Activated CD8-positive, alpha-beta memory T cell treated with anti-CD3 and anti-CD28 coated beads, Interleukin-2, amount 10 ng/mL, durations not matched to agents 7 days and 5 days (primary cell): ENCODE measurements at places on chromosomes 1 and 21. TPM values are rescaled to one million over a fixed set of nuclear protein-coding genes. Genes with fewer than 3 reads are reported as not detected.

SERTAD4 gene
- not detected for total RNA-seq

OLFM3 gene
- not detected for total RNA-seq

ICOSLG gene
- total RNA-seq: 1.7 TPM

FNDC10 gene
- total RNA-seq: 3.1 TPM

COL16A1 gene
- total RNA-seq: not detected

VANGL2 gene
- total RNA-seq: not detected

AMY2A gene
- not detected for total RNA-seq

URB1 gene
- total RNA-seq: 28.3 TPM

ELAPOR1 gene
- 4.5 TPM for total RNA-seq

AADACL4 gene
- not detected for total RNA-seq

PPFIA4 gene
- total RNA-seq: 17.9 TPM

RGS1 gene
- total RNA-seq: 27.1 TPM

MYOG gene
- total RNA-seq: not detected

IFI44L gene
- 443 TPM for total RNA-seq

CFHR1 gene
- total RNA-seq: not detected

FAM72B gene
- 41.1 TPM for total RNA-seq

SLC6A17 gene
- not detected for total RNA-seq

TACSTD2 gene
- not detected for total RNA-seq

DNA sequence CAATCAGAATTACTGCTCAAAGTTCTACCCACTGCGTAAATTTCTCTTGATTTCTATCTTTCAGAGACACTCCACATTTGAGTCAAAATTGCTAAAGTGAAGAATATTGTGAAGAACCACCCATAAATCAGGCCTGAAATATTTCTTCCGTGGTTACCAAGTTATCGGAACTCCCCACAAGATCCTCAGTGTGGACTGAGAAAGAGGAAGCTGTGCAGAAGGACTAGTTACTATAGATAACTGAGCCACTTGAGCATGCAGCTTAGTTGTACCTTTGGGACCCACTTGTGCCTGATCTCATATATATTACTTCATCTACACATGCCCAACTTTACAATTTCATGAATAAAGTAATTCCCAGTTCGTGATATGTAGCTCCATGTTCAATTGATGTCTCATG is 18.4 kb downstream of the RWDD3 start:
- no peak for DNase-seq

GRCh38 chr1:213089924-213090677 is 39.1 kb downstream of the RPS6KC1 start:
- no peak for DNase-seq

DNA sequence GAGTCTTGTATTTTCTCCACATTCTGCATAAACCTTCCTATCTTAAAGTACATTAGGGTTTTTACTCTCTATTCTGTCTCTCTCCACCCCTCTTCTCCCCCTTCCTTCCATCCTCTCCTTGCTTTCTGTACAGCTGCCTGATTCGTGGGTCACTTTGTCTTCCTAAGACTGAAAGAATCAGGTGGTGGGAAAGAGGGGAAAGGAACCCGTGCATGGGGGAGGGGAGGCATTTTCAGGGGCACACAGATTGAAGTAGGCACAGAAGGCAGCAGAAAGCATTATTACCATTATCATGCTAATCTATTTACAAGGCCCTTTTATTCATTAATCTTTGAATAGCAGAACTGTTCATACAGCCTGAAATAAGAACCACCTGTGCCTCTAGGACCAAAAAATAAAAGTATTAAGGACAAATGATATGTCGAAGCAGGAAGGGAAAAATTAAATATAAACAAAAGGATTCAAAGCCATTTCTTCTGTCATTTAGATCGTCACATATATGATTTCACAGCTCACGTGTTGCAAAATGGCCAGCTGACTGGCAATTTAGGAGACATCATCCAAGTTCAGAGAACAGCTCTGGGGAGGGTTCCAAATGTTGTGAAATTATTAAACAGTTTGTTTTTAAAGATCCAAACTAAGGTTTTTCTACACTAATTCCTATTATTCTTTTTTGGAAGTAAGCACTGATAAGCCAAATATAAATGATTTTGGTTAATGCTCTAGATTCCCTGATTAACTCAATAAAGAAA is 154.6 kb downstream of the PBX1 start:
- DNase-seq: no peak

DNA sequence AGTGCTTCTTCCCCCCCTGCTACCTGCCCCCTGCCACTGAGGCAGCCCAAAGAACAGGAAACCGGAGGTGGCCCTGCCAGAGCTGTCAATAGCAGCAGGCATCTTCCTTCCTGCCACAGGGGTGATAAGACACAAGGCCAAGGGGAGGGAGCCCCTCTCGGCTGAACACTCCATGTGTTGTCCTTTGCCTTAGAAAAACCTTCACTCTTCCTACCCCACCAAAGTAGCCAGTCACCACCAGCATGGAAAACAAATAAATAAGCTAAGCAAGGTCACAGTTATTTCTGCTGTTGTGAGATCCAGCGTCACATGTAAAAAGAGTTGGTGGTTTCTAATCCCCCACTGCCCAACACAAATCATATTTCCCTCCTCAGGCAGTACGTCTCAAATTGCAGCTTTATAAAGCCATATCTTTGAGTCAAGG is 104.8 kb upstream of the DPT start:
- DNase-seq: no peak

DNA sequence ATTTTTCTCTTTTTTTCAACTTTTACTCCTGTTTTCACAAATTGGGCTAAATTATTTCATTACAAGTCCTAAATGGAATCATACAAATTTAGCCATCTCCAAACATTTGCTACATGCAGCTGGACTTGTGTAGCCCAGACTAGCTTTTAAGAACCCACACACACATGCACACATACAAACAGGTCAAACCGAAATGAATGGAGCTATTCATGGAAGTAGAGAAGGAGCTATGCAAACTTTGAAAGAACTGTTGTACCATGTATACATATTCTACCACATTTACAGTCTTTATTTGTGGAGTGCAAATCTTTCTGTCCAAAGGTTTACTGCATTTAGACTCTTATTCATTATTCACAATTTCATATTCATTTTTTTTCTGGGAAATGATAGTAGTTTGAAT is 189.1 kb upstream of the RNPC3 start:
- no peak for DNase-seq

GRCh38 chr21:34590520-34590919 is 24.4 kb downstream of the RCAN1 start:
- DNase-seq: no peak

- no peak for DNase-seq
Observed at GRCh38 chr1:161215076-161215475, at the start of gene FCER1G. Gene FCER1G (plus strand): TSS chr1:161215295. CDS start chr1:161215322, 27 bp downstream.

DNA sequence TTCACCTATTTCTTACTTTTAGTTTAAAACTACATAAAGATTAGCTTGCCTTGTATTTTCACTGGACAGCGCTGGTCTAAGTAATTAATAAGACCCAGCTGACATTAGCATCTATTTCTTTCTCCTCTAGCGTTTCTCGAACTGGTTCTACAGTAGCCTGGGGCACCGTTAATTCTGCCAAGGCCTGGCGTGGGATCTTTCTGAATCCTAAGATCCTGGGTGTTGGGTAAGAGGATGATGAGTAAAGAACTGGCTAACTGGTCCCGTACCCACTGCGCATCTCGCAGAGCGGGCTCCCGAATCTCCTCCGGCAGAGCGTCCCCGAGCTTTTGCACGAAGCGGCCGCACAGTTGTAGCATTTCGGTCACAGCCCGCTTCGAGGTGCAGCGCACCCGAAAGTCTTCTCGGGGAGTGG is 309 bp downstream of the NSL1 start:
- DNase-seq: no peak

DNA sequence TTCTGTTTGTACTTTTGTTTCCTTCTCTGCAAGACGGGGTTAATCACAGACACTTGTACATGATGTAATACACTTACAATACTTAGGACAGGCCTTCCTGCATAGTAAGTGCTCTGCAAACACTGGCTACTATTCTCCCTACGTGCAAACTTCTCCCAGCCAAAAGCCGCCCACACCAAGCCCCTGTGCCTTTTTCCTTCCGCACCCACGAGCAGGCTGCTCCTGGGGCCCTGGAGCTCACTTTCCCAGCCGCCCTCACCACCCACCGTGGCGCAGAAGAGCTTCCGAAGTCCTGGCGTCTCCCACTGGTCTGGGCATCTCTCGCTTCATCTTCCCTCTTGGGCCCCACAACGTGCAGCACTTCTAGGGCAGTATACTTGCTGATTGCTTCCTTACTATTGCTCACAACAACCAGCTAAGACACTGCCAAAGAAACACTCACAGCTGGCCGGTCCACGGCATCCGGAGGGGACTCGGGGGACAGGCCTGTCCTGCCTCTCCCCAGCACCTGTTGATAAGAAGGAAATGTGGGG is 22.5 kb upstream of the GPR157 start:
- no peak for DNase-seq

- no peak for DNase-seq
Observed at GRCh38 chr1:995665-996633, 3.9 kb downstream of the HES4 start.

DNA sequence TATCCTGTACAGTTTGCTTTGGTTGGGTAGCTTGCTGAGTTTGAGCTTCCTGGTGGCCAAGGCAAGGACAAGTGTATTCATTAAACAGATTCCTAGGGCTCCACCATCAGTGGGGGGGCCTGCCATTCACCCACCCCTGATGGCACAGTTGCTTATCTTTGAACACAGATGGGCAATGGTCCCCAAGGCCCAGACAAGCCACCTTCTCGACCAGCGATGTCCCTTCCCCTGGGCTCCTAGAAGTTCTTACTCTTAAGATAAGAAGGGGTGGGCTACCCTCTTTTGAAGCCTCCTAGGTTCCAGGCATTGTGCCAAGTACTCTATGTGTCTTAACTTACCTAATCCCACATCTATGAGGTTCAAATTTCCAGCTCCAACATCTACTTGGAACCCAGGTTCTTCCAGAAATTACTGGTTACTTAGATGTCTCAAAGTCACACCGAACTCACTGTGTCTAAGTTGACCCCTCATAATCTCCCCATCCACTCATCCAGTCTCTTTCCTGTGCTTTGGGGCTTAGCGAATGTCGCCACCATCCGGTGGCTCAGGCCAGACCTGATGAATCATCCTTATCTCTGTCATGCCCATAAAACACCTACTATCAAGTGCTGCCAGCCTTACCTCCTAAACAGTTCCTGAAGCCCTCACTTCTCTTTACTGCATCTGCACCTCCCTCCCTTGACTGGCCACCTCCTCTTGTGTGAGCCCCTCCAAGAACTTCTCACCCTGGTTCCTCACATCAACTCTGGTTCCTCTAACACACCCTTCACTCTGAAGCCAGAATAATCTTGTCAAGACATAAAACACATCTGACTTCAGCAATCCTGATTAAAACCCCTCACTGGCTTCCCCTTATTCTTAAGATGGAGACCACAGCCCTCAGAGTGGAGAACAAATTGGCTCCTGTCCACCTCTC is 50.1 kb downstream of the KLHDC7A start:
- DNase-seq: peak; percentile 31

- no peak for DNase-seq
Observed at GRCh38 chr1:12692967-12693782, 22.7 kb upstream of the AADACL3 start.

DNA sequence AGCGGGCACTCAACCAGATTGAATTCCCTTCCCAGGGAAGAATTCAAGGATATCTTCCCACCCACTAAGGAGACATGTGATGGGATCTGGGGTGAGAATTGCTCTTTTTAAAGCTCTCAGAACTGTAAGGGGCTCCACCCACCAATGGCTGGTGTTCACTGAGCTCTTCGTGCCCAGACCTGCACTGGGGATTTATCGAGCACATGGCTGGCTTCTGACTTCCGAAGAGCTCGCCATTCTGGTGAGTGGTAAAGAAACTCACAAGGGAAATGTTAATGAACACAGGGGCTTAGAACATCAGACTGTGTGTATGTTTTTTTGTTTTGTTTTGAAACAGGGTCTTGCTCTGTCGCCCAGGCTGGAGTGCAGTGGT is 9.8 kb downstream of the PADI3 start:
- no peak for DNase-seq

DNA sequence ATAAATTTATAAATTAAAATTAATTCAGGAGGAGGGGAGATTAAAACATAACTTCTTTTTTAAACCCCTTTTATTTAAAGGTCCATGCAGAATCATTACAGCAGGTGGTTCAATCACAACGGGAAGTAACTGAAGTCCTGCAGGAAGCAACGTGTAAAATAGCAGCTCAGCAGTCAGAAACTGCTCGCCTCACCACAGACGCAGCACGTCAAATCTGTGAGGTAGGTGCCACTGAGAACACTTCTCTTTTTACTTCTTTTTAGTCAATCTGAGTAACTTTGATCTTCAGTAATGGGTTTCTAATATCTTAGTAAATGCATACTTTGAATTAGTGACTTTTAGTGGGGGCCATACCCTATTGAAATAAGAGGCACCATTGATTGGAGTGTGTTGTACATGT is 87.0 kb downstream of the CEP350 start:
- DNase-seq: no peak

DNA sequence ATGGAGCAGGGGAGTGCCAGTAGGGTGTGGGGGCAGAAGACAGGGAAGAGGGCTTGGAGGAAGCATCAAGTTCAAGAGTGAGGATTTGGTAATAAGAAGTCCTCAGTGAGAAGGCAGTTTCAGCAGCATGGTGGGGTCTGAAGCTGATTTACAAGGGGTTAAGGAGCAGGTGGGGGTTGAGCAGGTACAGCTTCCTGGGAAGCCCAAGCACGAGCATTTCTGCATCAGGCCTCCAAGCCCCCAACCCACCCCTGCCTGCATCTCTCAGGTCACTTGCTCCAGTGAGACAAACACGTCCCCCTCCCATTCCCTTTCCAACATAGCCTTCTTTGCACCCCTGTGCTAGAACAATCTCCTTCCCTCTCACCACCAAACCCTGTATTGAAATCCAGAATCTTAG is 574.7 kb downstream of the MATN1 start:
- no peak for DNase-seq

DNA sequence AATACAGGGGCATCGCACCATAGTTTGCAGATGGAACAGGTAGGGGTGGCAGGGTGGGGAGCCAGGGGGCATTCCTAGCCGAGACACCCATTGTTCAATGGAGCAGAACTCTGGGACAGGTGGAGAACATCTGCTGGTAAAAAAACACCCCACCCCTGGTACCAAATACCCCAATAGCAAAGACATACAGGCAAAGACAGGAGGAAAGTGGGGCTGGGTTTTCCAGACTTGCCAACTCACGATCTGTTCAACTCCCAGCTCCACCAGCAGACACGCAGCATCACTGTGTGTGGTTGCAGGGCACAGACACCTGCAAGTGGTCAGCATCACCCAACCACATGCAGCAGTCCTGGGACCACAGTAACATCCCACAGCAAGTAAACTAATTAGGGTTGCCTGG is 328 bp upstream of the KRTAP10-8 start:
- no peak for DNase-seq

GRCh38 chr1:89545264-89546038 is 20.8 kb downstream of the LRRC8B start:
- peak; percentile 47 for DNase-seq

- DNase-seq: no peak
Observed at GRCh38 chr1:35058988-35059387, 20.2 kb upstream of the ZMYM1 start.

DNA sequence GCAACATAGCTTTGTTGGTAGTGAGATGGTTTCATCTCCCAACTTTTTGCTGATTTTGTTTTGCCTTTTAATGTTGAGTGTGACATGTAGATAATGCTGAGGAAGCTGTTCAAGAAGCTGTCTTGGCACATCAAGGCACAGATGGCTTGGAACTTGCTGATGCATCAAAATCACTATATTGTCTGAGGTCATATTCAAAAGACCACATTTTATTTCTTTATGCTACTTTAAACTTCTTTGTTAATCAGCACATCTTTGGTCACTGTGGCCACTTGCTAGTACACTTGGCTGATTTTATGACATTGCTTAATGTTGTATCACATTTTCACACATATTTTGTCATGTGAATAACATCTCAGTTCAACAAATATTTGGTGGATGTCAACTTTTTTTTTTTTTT is 87.1 kb upstream of the BCL10 start:
- DNase-seq: no peak

GRCh38 chr1:234169161-234169849 is 204.0 kb upstream of the COA6 start:
- DNase-seq: no peak
